ENCODE measurements at places on chromosomes 13 and 19.

DNA sequence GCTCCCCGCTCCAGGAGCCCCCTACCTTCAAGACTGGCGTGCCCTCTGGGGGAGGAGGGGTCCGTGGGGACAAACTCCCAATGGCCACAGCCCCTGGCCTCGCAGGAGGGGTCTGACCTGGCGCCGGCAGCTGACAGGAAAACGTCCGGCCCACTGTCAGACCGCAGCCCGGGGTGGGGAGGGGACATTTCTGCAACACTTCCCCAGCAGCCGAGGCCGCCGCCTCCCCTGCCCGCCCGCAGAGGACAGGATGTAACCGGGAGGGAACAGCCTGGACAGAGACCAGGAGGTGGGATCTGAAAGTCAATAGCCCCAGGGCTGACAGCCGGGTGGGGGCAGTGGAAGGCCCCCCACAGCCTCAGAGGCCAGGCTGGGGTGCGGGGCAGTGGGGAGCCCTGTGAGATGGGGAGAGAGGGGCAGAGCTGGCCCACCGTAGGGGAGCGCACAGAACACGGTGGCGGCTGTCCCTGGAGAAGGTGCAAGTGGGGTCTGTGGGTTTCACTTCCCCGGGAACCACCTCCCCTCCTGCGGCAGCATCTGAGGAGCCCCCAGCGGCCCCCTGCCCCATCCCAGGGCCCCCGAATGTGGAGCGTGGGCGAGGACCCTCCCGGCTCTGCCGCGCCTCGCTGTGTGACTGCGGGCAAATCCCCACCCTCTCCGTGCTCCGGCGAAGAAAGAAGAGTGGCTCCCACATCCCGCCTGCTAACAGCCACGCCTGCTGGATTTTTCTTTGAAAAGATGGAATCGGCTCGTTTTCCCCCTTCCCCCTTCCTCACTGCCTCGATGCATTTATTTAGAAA lies at the start of gene PEAK3:
PEAK3 (minus strand) TSS at position 114 of the 800 bp plus-strand sequence. CDS start 1,244 bp downstream, outside the sequence.
- DNase-seq: no peak

- DNase-seq: no peak
Measured at GRCh38 chr19:54670576-54671357, 8.0 kb downstream of the LILRB4 start.

DNA sequence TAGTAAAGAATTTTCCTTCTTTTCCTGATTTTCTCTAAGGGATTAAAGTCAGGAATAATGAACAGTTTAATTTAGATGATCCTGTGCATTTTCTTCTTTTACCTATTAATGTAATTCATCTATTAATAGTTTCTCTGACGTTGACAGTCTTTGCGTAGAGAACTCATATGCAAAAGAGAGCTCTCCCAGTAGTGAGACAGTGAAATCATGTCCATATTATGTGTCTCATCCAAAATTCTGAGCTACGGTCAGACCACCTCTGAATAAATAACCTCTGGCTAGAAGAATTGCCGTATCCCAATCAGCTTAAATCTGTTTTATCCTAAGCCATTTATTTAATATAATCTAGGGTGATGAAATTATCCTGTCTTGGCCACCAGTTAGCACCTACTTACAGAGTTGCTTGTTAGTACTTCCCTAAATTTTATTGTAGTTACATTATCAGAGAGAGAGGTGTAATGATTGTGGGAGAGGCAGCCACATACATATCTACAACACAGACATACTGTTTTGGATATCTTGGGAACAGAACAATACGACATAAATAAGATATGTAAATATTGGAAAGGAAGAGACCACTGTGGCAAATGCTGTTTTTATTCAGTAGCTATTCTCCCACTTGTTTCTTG lies 30.7 kb downstream of the PDS5B start:
- no peak for DNase-seq

DNA sequence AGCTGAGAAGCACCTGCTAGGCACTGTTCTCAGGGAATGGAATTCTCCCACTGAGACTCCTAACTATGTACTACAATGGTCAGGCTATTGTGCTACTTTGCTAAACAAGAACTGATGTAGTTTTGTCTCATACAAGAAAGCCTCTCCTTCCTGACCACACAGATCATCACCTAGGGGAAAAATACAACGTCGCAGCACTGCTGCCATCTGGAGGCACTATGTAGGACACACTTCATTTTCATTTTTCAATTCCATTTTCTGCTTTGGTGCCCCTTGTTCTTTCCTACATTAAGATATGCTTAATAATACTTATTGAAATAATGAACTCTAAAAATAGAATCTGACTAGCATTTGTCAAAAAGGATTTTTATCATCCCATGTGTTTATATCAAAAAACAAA lies 21.1 kb downstream of the PROSER1 start:
- peak; percentile 6 for DNase-seq

DNA sequence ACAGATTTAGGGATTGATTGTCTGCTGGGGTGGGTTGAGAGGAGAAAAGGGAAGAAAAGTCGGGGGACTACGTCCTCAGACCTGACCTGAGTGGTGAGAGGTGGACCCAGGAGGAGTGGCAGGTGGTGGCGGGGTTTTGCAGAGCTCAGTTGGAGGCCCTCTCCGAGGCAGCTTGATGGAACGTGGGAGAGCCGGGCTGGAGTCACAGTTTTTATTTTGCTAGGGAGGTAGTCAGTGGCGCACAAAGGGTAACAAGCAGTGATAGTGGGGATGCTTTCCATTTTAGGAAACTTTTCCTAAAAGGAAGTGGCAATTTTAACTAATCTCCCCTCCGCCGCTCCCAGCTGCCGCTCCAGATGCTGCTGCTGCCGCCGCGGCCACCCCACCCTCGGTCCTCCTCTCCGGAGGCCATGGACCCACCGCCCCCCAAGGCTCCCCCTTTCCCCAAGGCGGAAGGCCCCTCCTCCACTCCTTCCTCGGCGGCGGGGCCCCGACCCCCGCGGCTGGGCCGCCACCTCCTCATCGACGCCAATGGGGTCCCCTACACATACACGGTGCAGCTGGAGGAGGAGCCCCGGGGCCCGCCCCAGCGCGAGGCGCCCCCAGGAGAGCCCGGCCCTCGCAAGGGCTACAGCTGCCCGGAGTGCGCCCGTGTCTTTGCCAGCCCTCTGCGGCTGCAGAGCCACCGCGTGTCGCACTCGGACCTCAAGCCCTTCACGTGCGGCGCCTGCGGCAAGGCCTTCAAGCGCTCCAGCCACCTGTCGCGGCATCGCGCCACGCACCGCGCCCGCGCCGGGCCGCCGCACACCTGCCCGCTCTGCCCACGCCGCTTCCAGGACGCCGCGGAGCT lies 1.1 kb upstream of the ZNF581 start:
- no peak for DNase-seq

- DNase-seq: no peak
Measured at GRCh38 chr19:3835055-3835435, 33.8 kb downstream of the ZFR2 start.

All from fibroblast of gingiva (primary cell).